Effector CD8-positive, alpha-beta T cell (primary cell): ENCODE measurements at places on chromosomes 12 and 14.

- DNase-seq: no peak
Observed at GRCh38 chr12:98999559-98999958, 354.5 kb downstream of the APAF1 start.

DNA sequence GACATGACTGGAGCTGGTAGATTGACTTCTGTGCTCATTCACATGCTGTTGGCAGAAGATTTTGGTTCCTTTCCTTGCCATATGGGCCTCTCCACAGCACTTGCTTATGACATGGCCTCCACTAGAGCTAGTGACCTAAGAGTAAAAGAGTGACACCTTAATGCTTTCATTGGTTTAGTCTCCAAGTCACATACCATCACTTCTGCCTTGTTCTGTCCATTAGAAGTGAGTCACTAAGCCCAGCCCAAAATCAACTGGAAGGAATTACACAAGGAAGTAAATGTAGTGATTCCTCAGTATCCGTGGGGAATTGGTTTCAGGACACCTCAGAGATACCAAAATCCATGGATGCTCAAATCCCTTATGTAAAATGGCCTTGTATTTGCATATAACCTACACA is 81.3 kb downstream of the PPHLN1 start:
- no peak for DNase-seq

DNA sequence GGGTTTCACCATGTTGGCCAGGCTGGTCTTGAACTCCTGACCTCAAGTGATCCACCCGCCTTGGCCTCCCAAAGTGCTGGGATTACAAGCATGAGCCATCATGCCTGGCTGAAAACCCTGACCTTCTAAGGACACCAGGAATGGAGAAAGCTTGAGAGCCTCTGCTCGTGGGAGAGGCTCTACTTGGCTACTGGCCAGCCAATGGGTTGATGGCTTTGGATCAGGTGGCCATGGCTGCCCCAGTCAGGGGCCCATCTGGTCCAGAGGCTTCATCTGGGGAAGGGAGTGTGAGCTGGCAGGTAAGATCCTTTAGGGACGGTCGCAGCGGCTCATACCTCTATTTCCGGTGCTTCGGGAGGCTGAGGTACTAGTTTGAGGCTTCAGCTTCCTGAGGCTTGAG is 42.5 kb upstream of the PPP1CC start:
- DNase-seq: no peak

- no peak for DNase-seq
Observed at GRCh38 chr14:100066962-100067361, 1.7 kb downstream of the EVL start.

- no peak for DNase-seq
Observed at GRCh38 chr12:41919048-41919447, 225.6 kb downstream of the GXYLT1 start.

DNA sequence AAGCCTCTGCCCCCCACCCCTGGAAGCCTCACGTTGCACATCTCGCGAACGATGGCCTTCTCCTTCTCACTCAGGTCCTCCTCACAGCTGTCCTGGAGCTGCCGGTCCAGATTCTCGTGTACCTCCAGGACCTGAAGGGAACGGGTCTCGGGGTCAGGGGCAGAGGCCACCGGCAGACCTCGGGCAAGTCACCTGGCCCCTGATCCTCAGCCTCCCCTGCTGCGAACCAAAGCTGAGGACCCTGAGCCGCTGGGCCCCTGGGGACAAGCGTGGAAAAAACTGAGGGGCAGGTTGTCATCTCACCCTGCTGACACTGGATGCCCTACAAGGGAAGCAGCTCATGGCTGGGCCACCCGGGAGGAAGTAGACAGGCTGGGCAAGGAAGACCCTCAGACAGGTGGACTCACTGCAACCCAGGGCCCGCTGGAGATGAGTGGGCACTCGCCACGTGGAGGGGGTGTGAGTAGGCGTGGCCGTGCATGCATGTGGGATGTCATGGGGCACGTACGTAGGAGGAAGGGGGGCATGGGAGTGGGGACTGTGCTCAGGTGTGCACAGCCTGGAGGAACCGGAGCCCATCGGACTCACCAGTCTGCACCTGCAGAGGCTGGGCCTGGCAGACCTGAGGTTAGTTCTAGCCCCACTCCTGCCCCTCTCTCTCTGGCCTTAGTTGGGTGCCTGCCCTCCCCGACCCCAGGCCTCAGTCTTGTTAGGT is 35.1 kb downstream of the CCNK start:
- DNase-seq: no peak

GRCh38 chr14:78840898-78841297 is 670.7 kb downstream of the NRXN3 start:
- no peak for DNase-seq

- DNase-seq: no peak
Observed at GRCh38 chr14:67140556-67140955, 48.7 kb upstream of the GARIN2 start.

GRCh38 chr12:10701131-10701681 is 21.9 kb downstream of the YBX3 start:
- no peak for DNase-seq

GRCh38 chr12:26124446-26125399 is at the start of gene BHLHE41:
TSS of gene BHLHE41 (minus strand) at chr12:26125037. CDS start at chr12:26124779, 258 bp downstream.
- DNase-seq: no peak

DNA sequence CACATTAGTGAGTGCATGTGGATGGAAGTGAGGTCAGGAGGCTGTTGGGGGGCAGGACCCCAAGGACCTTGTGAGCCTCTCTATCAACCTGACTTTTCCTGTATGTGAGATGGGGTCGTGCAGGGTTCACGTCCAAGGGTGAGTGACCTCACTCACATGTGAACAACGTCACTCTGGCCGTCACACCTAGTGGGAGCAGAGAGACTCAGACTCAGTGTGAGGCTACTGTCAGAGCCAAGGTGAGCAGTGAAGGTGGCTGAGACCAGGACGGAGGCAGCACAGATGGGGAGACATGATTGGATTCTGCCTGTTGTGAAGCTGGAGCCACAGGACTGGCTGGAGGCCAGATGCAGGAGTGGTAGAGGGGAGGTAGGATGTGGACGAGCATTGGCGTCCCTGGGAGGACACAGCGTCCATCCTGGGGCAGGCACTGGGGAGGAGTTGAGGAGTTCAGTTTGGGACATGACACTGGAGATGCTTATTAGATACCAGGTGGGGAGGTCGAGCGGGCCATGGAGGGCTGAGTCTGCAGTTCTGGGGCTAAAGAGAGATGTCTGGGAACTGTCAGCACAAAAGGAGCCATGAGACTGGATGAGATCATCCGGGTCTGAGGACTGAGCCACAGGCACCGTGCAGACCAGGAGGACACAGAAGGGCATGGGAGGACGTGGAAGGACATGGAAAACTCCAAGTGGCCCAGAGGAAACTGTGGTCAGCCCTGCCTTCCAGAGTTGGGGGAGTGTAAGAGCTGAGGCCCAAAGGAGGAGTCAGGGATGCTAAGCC is 92.8 kb downstream of the LGMN start:
- no peak for DNase-seq

GRCh38 chr12:17489452-17489851 is 600.5 kb downstream of the RERGL start:
- DNase-seq: no peak

- DNase-seq: no peak
Observed at GRCh38 chr12:68804657-68805591, 3.1 kb upstream of the MDM2 start.

DNA sequence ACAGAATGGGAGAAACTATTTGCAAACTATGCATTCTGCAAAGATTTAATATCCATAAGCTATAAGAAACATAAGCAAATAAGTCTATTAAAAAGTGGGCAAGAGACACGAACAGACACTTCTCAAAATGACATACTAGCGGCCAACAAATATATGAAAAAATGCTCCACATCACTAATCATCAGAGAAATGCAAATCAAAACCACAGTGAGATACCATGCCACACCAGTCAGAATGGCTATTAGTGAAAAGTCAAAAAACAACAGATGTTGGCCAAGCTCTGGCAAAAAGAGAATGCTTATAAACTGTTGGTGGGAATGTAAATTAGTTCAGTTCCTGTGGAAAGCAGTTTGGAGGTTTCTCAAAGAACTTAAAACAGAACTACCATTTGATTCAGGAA is 121.3 kb downstream of the KCNMB4 start:
- DNase-seq: no peak

DNA sequence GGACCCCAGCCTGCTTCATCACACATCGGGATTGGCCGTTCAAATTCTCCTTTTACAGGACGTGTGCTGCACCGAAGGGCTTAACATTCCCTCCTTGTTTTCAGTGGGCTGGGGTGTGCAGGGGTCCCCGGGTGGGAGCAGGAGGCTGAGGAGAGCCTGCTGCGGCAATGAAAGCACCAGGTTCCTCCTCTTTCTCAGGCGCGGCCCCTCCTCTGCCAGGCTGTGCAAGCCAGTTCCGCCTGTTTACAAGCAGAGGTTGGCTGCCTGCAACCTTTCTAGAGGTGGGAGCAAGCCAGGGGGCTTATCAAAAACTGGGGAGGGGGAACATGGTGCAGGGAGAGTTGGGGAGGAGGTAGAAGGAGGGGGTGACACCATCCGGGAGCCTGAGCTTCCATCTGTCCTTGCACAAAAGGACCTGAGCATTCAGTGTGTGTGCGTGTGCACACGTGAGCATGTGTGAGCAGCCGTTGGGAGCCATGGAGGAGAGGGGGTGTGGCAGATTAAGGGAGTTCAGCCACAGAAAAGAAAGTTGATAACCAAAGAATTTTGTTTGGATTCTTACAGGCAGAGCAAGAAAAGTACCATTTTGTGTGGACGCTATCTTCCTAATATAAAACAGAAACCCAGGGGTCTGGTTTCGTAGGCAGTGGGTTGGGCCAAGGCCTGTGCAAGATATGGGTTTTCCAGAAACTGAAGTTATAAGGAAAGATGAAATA is 108.8 kb upstream of the RFLNA start:
- DNase-seq: no peak

GRCh38 chr12:6224550-6224949 is 24.4 kb downstream of the CD9 start:
- DNase-seq: no peak

DNA sequence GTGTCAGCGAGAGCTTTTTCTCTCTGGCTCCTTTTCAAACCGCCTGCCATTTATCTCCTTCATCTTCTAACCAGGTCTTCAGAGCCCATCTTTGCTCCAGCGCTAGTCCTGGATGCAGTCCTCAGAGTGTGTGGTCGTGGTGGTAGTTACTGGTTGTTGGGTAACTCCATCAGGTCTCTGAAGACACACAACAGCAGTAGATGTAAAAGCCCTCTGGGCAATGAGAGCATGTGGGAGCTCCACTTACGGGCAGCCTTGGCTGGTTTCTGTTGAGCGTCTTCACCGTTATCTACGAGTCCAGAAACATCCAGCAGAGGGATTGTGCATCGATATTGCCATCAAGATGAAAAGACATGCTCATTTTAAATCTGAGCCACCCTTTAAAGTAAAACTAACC is 61.2 kb downstream of the FBXL14 start:
- no peak for DNase-seq

DNA sequence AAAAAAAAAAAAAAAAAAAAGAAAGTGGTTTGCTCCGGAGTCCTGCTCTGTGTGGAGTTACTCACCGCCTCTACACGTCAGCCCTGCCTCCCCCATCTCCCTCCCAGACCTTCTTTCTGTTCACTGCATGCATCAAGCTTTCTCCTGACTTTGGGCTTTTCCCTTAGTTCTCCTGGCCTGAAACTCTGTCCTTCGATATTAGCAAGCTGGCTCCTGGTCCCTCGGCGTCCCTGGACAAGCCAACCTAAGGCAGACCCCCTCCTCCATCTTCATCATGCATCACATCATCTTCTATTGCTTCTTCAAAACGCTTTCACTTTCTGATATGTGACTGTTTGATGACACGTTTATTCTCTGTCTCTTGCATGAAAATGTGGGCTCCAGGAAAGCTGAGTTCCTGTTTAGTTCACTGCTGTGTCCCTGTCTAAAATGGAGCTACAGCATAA is 40.6 kb downstream of the SLC15A4 start:
- DNase-seq: no peak

DNA sequence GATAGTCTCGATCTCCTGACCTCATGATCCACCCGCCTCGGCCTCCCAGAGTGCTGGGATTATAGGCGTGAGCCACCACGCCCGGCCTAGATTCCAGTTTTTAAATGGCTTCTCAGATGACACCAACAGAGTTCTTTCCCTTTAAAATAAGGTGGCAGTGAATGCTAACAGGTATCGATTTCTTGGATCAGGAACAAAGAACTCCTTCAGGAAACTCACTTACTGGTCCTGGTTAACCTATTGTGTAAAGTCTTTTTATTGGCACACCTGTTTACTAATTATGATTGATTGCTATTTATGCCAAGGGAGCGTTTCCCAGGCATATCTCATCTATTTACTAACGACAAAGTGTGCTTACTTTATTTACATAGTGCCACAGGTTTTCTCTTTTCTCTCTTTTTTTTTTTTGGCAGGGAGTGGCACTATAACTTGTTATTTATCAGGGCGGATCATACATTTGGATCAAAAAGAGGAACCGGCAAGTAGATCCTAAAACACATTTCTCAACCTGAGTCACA is 89.7 kb downstream of the GLT1D1 start:
- no peak for DNase-seq

GRCh38 chr12:93164103-93164880 is 213.4 kb upstream of the NUDT4 start:
- DNase-seq: no peak

- no peak for DNase-seq
Observed at GRCh38 chr12:53200458-53201176, 6.4 kb downstream of the ITGB7 start.

- DNase-seq: no peak
Observed at GRCh38 chr12:98735821-98736220, 90.7 kb downstream of the APAF1 start.

- no peak for DNase-seq
Observed at GRCh38 chr14:33026850-33027430, 88.3 kb downstream of the NPAS3 start.

- no peak for DNase-seq
Observed at GRCh38 chr14:33567023-33567728, 383.7 kb downstream of the EGLN3 start.

- DNase-seq: no peak
Observed at GRCh38 chr14:106507354-106507753, 981.0 kb downstream of the TMEM121 start.

DNA sequence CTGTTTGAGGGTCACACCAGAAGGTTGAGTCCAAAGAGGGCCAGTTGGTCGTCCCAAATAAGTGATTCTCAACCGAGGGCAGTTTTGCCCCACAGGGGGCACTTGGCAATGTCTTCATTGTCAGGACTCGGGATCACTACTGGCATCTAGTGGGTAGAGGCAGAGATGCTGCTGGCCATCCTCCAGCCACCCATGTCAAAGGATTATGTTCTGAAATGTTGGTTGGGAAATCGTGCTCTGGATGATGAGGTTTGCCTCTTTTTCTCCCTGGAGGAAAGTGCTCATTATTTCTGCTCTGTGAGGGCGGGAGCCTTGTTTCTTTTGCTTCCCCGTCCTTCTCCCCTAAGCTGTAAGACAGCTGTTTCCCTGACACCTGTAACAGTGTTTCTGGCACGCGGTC is 3.6 kb downstream of the ZNF839 start:
- DNase-seq: no peak

- DNase-seq: no peak
Observed at GRCh38 chr14:48325486-48325885, 650.1 kb upstream of the MDGA2 start.

DNA sequence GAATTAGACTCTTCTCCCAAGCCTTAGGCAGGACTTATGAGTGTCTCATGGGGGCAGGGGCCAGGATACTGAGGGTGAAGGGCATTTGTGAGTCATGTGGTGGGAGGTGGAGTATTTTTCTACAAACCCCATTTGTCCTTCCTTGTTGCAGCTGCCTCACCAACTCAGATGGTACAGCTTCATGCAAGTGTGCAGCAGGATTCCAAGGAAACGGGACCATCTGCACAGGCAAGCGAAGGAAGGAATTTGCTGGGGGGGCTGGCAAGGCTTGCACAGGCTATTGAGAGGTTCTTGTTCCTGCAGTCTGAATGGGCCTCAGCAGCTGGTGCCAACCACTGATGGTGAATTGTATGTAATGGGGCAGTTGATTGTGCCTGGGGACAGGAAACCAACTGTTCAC is 125.1 kb downstream of the STAB2 start:
- DNase-seq: no peak
